ENCODE measurements at places on chromosomes 11 and 22.

DNA sequence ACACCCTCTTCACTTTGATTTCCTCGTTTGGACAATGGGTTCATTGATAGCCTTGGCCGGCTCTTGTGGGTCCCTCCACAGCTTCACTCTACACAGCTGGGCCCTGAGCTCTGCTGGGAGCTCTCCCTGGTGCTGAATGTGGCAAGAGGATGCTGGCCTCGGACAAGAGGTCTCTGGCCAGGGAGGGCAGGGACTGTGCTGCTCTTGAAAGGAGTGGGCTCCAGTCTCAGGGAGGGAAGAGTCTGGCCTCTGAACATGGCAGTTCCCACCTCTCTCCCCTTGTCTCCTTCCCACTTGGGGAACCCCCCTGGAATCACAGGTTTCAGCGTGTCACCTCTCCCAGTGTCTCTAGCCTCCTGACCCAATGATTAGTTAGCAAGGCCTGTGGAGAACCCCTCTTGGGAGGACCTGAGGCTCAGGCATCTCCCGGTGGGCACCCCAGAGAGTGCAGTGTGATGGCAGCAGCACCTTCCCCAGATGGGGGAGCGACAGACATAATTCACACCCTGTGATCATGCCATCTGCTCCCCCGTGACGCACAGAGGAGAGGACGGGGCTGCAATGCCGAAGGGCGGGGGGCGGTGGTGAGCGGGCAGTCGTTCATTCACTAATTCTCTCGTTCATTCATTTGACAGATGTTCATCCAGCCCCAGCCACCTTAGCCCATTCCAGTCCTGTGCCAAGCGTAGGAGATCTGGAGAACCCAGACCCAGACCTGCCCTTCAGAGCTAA is 2.8 kb upstream of the CABP7 start:
- DNase-seq: peak; percentile 79

- no peak for DNase-seq
These were observed 1178.6 kb downstream of the BRD1 start for GRCh38 chr22:48649031-48649430.

DNA sequence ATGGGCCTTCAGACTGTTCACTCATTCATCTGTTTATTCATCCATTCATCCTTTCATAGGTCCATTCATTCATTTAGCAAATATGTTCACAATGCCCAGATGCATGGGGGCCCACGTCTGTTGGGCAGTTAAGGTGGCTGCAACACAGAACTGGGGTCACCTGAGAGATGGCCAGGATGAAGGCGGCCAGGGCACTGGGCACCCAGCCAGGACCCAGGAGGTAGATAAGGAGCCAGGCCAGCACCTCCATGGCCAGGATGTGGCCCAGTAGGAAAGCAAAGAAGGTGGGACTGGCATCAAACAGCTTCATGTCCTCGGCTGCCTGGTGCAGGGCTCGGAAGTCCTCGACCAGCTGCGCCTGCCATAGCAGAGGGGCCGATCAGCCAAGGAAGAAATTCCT is 12.2 kb downstream of the FADS3 start:
- no peak for DNase-seq

GRCh38 chr11:105092256-105093239 is 47.0 kb downstream of the CARD18 start:
- DNase-seq: no peak

DNA sequence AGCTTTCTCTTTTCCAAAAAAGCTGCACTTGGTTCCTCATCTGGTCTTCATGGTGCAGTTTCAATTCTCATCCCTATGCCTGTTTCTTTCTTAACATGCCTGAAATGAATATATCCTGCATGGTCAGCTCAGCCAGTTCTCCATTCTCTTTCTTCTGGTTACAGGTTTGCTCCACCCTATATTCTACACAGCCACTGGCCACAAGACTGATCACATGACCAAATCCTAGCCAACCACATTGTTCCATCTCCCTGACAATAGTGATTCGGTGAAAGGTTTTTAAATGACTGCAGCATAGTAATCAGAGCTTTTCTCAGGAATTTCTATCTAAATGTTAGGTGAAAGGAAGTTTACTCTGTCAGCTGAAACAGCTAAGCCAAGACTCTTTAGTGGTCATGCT is 891.4 kb downstream of the METTL15 start:
- no peak for DNase-seq

GRCh38 chr22:19109198-19110063 is 12.8 kb downstream of the DGCR2 start:
- no peak for DNase-seq

DNA sequence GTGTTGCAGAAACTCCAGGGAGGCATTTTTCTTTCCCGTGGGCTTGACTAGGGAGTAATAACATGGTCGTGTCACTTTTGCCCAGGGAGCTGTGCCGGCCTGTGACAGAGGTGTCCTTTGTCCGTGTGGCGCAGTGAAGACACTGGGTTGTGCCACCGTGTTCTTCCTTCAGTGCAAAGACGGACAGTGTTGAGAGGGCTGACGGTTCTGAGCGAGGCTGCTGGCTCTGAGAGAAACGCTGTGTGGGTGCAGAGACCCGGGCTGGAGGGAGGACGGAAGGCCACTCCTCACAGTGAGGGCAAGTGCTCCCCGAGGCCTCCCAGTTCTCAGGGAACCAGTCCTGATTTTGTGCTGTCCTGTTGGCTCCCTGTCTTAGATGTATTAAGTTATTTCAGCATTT is 20.2 kb downstream of the NUP50 start:
- DNase-seq: no peak

DNA sequence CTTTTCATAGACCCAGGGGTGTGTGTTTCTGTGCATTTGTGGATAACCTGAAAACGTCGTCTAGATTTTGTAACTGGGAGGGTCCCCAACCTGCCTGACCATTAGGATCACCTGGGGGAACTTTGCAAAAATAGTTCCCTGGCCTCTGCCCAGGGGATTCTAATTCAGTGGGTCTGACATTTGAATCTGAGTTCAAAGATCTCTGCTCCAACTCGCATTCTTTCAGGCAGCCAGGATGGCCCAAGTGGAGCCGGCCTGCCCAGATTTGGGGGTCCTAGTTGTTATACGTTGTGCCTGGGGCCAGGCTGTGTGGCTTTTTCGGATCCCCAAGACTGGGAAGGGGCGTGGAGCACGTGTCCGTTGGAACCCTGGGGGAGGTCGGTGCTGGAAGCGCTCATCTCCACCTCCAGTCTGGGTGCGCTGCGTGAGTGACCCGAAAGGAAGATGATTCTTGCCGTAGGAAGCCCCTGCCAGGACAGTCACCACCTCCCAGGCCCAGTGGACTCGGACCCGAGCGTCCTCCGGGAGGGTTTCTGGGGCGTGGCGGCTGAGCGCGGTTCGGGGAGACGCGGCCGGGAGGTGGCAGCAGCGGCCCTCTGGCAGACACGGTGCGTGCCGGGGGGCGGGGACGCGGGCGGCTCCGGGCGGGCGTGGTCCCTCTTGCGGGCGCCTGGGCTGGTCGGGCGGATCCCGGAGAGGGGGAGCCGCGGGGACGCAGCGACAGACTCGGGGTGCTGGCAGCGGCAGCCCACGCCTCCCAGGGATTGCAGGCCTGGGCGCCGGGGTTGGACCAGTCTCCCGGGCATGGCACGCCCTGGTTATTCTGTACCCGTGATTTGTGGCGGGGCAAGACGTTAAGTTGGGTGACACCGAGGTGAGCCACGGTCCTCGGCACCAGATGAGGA is 29.2 kb upstream of the PLET1 start:
- DNase-seq: peak; percentile 96

DNA sequence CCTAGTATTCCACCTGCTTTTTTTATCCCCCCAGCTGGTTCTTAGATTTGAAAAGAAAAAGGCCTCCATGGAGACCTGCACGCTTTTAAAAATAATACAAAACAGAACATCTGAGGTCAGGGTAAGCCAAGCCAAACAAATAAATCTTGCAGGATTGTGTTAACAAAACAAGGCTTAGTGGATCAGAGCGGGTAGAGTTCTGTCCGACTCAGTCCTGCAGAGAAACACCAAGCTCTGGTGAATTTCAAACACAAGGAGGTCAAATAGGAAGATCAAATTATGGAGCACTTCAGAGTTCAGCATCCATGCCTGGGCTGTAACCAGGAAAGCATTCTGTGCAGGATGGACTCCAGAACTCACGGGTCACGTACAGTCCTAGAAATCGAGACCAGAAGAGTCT is 86.9 kb downstream of the SYN3 start:
- no peak for DNase-seq

DNA sequence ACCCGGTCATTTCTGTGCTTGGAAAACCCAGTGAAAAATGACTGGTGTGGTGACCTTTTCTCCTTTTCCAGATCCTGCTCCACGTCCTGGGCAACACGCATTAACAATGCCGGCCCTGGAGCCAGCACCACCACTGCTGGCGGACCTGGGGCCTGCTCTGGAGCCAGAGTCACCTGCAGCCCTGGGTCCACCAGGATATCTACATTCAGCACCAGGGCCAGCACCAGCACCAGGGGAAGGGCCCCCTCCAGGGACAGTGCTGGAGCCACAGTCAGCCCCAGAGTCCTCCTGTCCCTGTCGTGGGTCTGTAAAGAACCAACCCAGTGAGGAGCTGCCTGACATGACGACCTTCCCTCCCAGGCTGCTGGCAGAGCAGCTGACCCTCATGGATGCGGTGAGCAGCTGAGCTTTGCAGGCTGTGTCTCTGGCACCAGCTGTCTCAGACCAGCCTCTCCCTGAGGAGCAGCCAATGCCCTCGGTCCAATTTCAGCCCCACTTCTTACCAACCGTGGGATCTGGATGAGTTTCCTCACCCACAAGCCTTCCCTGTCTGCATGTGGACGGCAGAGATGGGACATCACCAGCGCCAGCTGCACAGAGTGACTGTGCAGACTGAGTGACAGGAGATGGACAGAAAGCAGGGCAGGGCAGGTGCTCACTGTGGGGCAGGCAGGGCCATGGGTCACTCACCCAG is 1.9 kb downstream of the RGL4 start:
- DNase-seq: no peak

DNA sequence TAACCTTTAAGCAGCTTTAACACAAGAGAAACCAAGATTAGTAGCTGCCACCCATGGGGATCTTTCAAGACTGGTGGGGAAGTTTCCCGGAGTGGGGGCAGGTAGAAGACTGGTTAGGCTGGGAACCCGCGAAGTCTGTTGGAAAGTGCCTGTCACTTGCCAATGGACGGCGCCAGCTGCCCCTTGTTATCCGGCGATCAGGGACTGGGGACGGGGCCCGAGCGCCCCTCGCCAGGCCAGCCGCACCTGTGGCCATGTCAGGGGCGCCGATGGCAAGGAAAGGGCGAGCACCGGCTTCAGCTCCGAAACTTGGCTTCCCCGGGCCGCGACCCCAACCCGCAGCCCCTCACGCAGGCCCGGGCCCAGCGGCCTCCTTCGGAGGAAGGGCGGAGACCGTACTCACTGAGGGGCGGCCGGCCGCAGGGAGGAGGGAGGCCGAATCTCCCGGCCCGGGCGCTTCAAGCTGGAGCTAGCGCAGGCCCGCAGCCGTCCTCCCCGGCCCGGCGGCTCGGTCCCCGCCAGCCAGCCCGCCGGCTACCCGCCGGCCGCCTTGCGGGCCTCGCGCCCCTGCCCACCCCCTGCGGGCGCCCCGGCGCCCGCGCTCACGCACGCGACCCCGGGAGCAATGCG is 539 bp downstream of the EIF4ENIF1 start:
- DNase-seq: peak; percentile 66

- DNase-seq: no peak
These were observed 757 bp downstream of the RNASEH2C start for GRCh38 chr11:65719871-65720210.

GRCh38 chr11:122348659-122349409 is 232.8 kb upstream of the BLID start:
- no peak for DNase-seq

- DNase-seq: no peak
These were observed 15.8 kb upstream of the OMP start for GRCh38 chr11:77086521-77087472.

DNA sequence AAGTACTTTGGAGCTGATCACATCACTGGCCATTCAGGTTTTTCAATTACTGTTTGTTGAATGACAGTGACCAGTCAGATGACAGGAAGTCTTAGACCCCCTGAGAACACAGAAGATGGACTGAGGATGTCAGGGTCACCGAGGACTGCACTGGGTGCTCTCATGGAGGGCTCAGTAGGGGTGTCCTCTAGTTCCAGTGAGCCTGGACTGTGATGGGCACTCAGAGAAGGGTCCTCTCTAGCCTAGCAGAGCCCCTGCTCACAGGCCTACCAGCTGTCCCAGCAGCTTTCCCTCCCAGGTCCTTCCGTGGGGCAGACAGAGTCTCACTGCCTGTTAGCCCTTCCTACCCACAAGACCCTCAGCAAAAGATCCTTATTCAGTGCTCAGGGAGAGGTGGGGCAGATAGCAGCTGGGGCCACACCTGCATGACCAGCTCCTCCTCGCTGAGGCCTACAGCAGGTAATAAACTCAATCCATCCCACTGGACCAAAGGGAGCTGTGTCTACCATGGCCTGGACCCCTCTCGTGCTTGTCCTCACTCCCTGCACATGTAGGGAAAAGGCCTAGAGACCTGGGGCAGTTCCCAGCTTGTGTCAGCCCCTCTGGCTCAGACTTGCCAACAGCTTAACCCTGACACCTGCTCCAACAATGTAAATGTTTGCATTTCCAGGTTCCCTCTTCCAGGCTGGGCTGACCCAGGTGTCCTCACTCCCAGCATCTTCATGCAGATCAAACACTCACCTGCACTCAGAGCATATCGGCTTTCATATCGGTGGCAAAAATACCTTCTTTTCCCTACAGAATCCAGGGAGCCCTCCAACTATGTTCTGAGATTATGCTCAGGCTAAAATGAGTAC is 25.2 kb upstream of the VPREB1 start:
- DNase-seq: no peak

GRCh38 chr11:134466610-134467567 is 54.8 kb upstream of the B3GAT1 start:
- no peak for DNase-seq

DNA sequence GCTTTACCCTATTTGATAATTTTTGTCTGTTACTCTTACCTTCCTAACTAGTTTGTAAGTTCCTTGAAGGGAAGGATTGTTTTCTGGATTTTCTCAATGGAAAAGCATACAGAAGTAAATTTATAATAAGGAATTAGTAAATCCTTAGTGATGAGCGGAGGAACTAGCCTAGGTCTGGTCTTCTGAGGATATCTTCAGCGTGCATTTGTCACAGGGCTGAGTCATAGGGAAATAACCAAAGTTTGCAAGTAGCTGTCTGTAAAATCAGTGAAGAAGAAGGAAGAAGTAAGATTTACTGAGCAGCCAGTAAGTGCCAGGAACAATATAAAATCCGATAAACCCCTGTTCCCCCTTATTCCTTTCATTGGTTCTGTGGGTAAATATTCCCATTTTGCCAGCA is 162.7 kb upstream of the SORL1-AS1 start:
- DNase-seq: no peak

GRCh38 chr22:20843501-20843900 is 15.1 kb downstream of the PI4KA start:
- no peak for DNase-seq

DNA sequence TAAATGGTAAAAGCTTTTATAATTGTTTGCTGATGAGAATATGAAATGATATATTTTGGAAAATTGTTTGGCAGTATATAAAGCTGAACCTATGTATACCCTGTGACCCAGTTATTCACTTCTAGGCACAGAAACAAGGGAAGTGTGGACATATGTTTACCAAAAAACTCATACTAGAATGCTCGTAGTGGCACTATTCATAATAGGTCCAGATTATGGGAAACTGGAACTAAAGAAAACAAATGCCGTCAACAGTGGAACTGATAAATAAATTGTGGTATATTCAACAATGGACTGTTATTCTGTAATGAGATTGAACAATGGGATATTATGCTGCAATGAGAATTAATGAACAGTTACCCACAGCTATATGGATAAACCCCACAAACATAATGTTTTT is 32.8 kb downstream of the CSTPP1 start:
- DNase-seq: no peak
